ENCODE measurements at places on chromosomes 6 and 20. TPM values are rescaled to one million over a fixed set of nuclear protein-coding genes. Genes with fewer than 3 reads are reported as not detected.

The ADGRF4 gene
- 0.18 TPM for total RNA-seq

The RIPOR2 gene
- 34.9 TPM for total RNA-seq

The ETV7 gene
- total RNA-seq: not detected

The ZNFX1 gene
- 12.8 TPM for total RNA-seq

The SLC35B2 gene
- total RNA-seq: 23.9 TPM

The DYNLT2 gene
- 2.9 TPM for total RNA-seq

The SMLR1 gene
- not detected for total RNA-seq

The THBS2 gene
- 5.8 TPM for total RNA-seq

Measured in cerebellum (tissue), 4 donors.